BJ (cell line): ENCODE measurements at places on chromosomes 11 and 22.

GRCh38 chr11:60204922-60205321 lies 22.0 kb upstream of the MS4A6A start:
- DNase-seq = no peak

- no peak for DNase-seq
These were observed 7.3 kb upstream of the OR51A2 start for GRCh38 chr11:4962816-4963215.

GRCh38 chr11:45332276-45332934 lies 46.3 kb upstream of the SYT13 start:
- no peak for DNase-seq

GRCh38 chr22:32818446-32819115 lies 17.1 kb downstream of the TIMP3 start:
- DNase-seq = no peak

DNA sequence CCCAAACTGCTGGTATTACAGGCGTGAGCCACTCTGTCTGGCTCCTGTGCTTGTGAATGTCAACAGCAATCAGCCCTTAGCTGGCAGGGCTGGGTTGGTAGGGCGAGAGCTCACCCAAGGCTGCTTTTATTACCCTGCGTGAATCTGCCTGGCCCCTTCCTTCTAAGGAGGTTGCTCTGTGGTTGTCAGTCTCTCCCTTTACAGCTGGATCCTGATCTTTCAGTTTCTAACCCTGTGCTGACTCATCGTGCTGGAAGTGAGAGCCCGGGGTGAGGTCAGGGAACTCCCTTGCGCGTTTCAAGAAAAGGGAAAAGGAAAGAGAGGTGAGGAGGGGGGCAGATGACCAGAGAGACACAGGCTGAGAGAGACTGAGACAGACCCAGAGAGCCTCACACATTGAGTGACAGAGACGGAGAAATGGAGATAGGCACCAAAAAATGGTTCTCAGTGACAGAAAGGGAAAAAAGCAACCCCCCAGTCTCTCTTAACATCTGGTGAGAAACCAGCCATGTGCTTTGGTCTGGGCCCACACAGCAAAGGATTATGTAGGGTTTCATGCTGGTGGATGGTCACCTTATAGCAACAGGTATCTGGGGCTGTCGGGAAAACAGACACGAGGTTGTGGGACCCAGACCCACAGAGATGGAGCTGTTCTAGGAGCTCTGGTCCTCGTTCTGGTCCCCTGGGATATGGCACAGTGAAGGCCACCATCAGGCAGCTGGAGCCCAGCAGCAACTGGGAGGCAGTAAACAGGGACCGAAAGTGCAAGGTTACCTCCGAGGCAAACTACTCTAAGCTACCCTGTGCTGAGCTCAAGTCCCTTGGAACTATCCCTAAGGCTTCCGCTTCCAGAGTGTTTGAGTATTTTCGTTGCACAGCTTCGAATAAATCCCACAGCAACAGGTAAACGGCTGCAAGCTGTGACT lies 2.5 kb downstream of the TCN2 start:
- DNase-seq = peak; percentile 66

- DNase-seq = no peak
These were observed 207.7 kb downstream of the CEP164 start for GRCh38 chr11:117535201-117535849.

GRCh38 chr11:69155302-69156234 lies at the start of gene SMIM38:
Gene SMIM38, plus strand, starts transcription at chr11:69155935. Its CDS starts 1,912 bp downstream, at chr11:69157847.
- no peak for DNase-seq

GRCh38 chr11:11992257-11993212 lies 15.9 kb downstream of the DKK3 start:
- DNase-seq = no peak
